ENCODE measurements at places on chromosomes 3 and 15.

GRCh38 chr3:13896473-13897154 lies 16.7 kb upstream of the WNT7A start:
- peak; percentile 51 for DNase-seq

GRCh38 chr3:113719758-113720157 lies 23.3 kb upstream of the USF3 start:
- no peak for DNase-seq

DNA sequence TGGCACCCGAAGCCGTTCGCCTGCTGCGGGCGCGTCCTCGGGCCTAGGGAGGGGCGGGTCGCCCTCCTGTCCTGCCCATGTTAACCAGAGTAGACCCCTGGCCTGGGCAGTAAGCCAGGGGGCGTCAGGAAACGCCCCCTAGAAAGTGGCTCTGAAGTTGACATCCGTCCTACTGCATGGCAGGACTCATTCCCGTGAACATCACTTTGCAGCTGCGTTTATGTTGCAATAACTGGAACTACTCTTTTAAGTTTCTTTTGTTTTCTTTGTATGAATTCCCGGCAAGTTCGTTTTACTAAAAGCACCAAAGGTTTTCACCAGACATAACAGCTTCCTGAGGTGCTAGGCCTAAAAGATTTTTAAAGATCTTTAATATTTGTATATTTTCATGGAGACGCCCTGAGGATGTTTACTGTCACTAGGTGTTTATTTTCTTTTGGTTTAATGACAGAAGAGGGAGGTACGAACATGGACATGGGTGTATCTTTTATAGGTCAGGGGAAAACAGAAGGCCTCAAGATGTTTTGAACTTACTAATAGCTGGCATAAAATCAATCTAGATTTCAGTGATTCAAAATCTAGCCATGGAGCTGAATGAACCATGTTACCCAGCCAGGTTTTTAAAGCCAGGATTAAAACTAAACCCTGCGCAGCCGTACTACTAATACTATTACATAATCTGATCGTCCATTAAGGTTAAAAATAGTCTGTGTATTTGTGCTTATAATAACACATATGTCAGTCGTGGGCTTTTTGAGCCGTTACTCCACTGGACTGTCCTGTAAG lies 1.0 kb downstream of the C15orf61 start:
- DNase-seq: no peak

DNA sequence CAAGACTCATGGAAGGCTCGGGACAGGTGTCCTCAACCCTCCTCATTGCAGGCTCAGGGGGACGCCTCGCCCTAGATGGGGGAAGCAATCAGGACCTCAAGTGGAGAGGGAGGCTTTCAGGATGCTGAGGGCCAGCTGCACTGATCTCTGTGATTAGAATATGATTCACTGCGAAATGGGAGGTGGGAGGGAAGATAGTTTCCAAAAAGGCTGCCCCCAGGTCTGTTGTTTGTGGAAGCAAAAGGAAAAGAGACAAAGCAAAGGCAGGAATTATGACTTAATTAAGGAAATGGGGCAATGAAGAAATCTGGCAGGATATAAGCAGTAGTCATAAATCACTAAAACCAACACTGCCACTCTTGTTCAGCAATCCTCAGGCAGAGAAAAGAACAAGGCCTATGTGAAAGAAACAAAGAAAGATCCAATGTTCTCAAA lies 85.6 kb upstream of the ABHD17C start:
- DNase-seq: no peak

GRCh38 chr3:35426366-35426958 lies 212.9 kb upstream of the ARPP21 start:
- no peak for DNase-seq

- no peak for DNase-seq
Observed at GRCh38 chr3:71977525-71977924, 192.6 kb upstream of the PROK2 start.

DNA sequence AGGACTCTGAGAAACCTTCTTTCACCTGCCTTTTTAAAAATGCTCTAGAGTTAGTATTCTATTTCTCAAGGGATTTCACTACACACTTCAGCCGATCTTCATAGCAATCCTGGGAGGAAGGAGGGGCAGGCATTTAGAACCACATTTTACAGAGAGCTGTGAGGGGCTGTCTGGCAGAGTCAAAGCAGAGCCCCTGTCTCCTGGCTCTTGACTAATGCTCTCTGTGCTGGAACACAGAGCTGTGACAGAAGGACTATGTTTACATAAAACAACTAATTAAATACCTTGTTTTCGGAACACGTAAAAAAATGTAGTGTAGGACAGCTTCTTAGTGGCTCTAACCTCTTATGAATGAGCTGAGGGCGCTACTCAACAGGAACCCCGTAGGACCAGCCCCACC lies 7.6 kb upstream of the SPTBN5 start:
- no peak for DNase-seq
